ENCODE measurements at places on chromosomes 6 and 20.

DNA sequence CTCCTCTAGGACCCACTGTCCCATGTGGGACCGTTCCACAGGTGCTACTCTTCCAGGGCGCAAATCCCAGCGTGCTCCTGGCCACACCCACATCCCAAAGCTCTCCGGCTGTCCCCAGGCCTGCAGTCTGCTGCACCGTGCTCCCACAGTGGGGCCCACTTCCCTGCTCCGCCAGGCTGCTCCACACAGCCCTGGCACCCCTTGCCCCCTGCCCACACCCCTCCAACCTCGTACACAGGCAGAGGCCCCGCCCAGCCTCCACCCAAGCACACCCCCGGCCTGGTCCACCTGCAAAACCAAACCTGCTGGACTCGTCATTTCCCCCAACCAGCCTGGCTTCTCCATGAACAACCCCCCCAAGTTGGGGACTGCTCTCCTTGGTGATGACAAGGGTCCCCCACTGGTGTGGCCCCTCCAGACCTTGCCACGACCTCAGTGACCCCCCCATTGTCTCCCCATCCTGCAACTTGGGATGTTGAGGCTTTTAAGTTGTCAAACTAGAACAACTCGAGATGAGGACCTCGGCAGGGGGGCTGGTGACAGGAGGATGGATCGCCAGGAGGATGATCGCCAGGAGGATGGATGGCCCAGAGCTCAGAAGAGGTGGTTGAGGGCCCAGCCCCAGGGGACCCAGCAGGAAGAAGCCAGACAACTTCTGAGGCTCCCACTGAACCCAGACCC is 27.1 kb downstream of the YTHDF1 start:
- DNase-seq, result no peak

DNA sequence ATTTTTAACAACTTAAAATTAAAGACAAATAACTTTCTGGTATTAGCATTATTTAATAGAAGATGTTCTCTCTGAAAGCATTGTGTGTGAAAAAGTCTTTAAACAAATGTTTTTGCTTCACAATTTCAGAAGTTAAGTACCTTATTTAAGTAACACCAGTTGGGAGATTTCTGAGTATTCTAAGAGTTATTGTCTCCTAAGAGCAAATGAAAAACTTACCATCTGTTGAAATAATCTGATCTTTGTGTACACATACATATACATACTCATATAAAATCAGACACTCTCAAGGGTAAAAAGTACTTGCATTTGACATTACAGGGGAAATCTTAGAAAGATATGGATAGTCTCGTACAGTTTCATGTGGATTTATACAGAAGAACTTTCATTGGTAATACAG is 2.4 kb downstream of the BTBD3 start:
- DNase-seq, result no peak

GRCh38 chr6:124132256-124132655 is 328.6 kb downstream of the NKAIN2 start:
- DNase-seq, result no peak

DNA sequence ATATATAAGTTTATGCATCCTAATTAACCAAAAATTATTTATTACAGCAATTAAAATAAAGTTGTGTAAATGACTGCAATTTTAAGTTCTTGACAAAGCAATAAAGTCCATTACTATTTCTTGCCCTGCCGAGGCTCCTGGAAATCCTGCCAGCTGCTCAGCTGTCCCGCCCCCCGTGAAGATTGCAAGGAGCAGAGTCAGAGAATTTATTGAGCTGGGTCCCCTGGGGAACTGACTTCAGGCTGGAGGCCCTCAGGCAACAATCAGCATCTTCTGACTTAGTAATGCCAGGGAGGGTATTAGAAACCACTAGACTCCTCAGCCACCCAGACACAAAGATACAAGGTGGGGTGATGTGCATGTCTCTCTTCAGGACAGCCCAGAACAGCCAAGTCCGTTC is 92.3 kb downstream of the EDN3 start:
- DNase-seq, result no peak

GRCh38 chr20:2814587-2815051 is at the start of gene C20orf141:
C20orf141 (plus strand) TSS chr20:2814987; CDS start chr20:2815185, 198 bp downstream.
- no peak for DNase-seq

- no peak for DNase-seq
Measured at GRCh38 chr6:135944120-135944519, 92.6 kb downstream of the PDE7B start.

DNA sequence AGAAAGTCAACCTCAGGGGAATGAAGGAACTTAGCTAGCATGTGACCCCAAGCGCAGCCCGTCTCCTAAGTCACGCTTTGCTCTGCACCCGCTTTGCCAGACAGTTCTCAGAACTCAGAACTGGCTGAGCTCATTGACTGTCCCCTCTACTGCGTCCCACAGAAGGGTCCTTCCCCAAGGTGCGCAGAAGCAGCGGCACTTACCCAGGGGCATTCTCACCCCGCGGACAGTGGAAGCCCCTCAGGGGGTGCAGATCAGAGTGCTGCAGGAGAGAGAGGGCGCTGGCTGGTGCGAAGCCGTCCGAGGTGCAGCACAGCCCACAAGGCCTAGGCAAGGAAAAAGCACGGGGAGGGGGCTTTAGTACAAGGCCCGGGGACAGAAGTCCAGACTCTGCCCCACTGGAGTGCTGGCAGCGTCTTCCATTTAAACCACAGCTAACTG is 807 bp downstream of the SNHG17 start:
- no peak for DNase-seq

DNA sequence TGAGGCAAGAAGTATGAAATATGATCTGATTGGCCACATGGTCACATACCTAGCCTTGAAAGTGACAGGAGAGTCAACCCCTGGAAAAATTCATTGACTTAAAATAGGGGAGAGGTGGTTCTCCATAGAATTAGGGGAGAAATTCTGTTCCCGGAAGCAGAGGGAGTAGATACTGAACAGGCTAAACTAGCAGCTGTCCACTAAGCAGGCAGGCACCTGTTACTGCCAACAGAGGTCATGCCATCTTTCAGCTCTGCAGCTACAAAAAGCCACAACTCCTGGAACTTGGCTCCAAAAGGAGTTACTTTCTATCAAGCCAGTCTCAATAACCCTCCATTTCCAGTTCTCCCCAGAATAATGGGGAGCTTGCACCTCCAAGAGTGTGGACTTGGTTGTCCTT is 352.5 kb downstream of the MAFB start:
- DNase-seq, result no peak

GRCh38 chr20:63972312-63973159 is 2.8 kb upstream of the ZNF512B start:
- DNase-seq, result no peak

GRCh38 chr6:169592558-169592957 is 109.3 kb downstream of the WDR27 start:
- DNase-seq, result no peak

DNA sequence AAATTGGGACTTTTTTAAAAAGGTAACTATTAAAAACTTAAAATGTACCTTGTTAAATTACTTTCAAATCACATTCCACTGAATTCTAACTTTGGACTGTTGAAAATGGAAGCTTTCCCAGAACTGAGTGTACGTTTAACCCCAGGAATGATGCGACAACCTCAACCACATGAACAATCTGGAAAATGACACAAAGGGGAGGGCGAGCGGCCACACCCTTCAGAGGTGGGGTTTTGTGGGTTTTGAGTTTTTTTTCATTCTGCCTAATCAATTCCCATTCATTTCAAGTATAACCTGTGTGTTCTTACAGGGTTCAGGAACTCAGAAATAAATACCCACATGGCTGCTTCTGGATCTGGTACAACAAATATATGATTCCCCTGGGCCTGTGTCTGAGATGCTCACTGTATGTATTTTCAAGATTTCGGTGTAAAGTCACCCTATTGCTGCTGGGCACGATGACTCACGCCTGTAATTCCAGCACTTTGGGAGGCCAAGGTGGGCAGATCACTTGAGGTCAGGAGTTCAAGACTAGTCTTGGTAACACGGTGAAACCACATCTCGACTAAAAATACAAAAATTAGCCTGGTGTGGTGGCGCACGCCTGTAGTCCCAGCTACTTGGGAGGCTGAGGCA is 21.6 kb downstream of the CNKSR3 start:
- DNase-seq, result no peak

DNA sequence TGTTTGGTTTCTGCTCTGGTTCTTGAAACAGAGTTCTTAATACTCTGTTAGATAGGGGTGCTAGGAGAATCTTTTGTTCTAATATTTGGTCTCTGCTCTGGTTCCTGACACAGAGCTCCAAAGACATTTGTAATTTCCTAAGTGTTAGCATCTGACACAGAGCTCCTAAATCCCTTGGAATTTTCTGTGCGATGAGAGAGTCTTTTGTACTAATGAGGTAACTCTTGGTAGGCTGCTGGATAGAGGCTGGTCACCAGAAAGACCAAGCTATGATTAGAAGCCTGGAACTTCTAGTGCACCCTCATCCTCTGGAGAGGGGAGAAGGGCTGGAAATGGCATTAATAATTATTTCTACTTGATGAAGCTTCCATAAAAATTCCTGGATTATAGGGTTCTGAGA is 7.7 kb upstream of the CD109 start:
- DNase-seq, result no peak

GRCh38 chr20:32792731-32793458 is 26.9 kb upstream of the MAPRE1 start:
- DNase-seq, result no peak

DNA sequence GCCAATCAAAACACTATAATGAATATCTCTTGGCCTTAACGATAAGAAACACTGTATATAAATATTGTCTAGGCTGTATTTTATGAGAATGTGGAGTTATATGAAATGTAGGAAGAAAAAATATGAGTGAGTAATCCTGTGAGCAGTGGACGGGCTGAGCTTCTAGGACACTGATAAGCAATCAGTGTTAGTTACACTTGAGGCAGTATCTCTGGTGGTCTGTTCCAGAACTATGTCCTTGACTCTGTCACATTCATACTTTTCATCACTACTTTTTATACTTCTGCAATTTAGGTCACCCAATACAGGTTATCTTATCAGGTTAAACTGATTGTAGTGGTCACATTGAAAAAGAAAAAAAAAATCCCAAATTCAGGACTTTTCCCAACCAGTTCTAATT is 360.4 kb downstream of the LAMA2 start:
- no peak for DNase-seq

DNA sequence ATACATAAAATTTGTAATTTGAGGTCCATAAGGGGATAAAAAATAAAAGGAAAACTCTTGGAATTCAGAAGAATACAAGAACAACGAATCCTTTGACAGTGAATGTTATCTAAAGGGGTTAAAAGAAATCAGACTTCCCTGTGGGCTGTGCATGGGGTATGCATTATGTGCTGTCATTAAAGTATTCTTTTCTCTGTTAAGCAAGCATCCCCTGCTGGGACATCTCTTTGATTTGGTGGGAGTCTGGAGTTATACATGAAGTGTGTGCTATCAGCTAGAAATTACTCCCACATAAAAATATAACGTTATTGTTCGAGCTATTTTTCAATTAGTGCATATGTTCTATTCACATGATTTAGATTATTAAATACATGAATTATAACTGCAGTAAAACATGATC is 195.2 kb downstream of the CENPW start:
- no peak for DNase-seq

DNA sequence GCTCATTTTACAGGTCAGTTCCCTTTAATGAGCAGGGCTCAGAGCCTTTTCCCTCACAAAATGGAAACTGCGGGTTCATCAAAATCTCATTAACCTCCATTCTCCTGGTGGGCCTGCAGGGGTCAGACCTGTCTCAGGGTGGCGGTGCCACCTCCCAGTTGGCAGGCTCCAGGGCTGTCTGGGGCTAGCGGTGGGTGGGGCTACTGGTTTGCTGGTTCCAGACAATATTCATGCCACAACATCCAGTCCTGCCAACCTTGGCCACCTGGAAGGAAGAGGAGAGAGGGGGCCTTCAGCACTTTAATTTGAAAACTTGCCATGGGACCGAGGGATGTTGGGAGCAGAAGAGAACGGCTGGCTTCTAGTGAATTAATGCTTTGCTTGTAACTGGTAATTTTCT is 41.9 kb upstream of the CTNNBL1 start:
- peak; percentile 24 for DNase-seq

DNA sequence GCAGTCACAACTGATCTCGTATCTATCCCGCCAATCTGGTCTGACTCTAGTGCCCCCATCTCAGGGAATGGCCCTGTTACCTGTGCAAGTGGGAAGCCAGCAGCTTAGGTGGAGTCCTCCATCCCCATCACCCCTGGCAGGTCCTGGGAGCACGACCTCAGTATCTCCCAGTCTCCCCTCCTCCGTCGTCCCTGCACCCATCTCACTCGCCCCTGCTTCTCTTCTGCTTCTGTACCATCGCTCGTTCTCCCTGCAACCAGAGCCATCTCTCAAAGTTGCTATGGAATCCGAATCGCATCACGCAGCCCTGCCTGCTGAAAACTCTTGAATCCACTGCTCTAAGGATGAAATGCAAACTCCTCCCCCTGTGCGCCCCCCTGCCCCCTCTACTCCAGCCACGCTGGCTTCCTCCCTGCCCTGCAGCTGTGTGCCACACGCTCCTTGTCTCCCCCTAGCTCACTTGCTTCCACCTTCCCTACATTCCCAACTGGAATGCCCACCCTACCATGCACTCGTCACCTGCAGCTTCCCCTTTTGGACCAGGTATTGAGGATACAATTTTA is 64.0 kb upstream of the PTGIS start:
- no peak for DNase-seq

All from stimulated activated CD8-positive, alpha-beta memory T cell treated with anti-CD3 and anti-CD28 coated beads, Interleukin-4, amount 100 ng/mL, for 24 hours (primary cell).